ENCODE measurements at places on chromosomes 1 and 21.

DNA sequence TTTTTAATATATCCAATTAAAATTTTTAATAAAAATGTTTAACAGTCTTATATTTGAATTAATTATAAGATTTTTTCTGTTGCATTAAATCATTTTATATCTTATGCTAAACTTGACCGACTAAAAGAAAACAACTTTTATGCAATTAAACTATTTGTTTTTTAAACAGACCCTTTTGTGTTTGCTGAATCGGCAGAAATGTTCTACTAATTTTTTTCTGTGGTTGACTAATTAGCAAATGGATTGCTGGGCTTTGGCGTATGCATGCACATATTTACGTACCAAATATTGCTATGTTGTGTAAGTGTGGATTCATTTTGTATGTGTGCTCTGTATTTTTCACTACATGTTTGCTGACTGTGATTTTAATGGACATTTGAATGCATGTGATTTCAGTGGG is 174.8 kb downstream of the PBX1 start:
- DNase-seq, result no peak

DNA sequence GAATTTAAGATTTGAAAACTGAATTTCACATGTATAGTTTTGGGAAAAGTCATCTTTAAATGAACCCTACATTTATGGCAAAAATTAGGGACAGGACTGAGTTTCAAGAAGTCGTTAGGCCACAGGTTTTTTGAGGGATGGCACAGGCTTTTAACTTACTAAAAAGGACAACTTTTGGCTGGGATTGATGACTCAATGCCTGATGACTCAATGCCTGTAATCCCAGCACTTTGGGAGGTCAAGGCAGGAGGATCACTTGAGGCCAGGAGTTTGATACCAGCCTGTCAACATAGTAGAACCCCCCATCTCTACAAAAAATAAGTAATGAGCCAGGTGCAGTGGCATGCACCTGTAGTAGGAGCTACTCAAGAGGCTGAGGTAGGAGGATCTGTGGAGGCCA is 15.9 kb downstream of the UCK2 start:
- no peak for DNase-seq

DNA sequence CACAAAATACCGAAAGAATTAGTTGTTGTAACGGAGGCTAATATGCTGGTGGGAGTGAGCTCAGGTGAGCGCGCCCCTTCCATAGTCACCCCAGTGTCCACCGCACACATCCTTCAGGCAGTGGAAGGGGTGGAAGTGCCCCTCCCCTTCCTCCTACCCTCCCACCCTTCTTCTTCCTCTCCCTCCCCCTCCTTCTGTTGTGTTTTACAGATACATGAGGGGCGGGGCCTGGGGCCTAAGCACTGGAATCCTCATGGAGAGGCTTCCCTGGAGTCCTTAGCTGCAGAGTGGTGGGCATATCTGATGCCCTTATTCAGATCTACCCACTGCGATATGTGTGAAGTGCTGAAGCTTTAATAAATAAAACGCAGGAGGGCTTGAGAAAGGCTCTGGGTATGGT is 10.3 kb upstream of the ADARB1 start:
- no peak for DNase-seq

- DNase-seq, result no peak
Measured at GRCh38 chr1:158035014-158035413, 41.6 kb downstream of the KIRREL1 start.

DNA sequence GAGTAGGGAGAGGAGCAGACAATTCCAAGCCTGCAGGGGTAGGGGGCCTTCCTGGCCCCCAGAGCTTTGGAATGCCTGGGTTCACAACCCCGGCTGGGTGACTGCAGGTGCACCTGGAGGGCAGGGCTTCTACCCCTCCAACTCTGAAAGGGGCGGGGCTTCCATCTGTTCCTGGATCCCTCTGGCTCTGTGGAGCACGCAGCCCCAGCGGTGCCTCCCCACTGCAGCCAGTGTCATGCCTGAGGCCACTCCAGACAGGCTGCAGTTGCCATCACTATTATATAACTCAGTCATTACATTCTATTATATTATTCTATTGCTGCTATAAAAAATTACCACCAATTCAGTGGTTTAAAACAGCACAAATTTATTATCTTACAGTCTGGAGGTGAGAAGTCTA is 12.5 kb upstream of the FNBP1L start:
- no peak for DNase-seq

DNA sequence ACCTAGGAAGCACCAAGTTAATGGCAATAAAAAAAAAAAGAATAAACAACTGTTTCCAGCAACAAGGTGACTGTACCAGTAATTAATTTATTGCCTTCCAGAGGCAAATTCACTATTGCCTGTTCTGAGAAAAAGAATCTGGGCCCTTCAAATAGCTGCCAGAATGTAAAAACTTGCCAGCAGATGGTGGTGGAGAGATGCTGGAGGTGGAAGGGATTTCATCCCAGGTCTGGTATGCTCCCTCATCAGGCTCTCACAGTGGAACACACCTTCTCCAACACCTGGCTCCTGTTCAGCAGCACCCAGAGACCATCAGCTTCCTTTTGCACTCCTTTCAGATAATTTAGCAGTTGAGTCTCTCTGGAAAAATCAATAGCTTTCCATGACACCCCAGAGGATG is 792.9 kb upstream of the ADAMTS5 start:
- DNase-seq, result no peak

GRCh38 chr1:19442154-19443096 is 42.9 kb downstream of the CAPZB start:
- no peak for DNase-seq

GRCh38 chr1:1118876-1119220 is 3.0 kb upstream of the C1orf159 start:
- no peak for DNase-seq

DNA sequence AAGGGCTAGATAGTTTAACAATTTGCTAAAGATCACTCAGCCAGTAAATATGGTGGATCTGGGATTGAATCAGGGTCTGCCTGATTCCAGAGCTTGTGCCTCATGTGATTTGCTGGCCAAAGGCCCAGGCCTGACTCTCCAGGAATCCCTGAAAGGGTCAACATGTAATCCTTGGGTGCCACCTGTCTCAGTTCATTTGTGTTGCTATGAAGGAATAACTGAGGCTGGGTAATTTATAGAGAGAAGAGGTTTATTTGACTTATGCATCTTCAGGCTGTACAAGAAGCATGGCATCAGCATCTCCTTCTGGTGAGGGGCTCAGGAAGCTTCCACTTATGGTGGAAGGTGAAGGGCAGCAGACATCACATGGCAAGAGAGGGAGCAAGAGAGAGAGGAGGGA is 144.9 kb downstream of the FCRL5 start:
- DNase-seq, result no peak

GRCh38 chr1:8643542-8644536 is 173.6 kb downstream of the RERE start:
- no peak for DNase-seq

GRCh38 chr21:31500071-31500470 is 156.0 kb upstream of the TIAM1 start:
- DNase-seq, result no peak

GRCh38 chr1:22799971-22800370 is 89.3 kb downstream of the EPHB2 start:
- DNase-seq, result no peak

DNA sequence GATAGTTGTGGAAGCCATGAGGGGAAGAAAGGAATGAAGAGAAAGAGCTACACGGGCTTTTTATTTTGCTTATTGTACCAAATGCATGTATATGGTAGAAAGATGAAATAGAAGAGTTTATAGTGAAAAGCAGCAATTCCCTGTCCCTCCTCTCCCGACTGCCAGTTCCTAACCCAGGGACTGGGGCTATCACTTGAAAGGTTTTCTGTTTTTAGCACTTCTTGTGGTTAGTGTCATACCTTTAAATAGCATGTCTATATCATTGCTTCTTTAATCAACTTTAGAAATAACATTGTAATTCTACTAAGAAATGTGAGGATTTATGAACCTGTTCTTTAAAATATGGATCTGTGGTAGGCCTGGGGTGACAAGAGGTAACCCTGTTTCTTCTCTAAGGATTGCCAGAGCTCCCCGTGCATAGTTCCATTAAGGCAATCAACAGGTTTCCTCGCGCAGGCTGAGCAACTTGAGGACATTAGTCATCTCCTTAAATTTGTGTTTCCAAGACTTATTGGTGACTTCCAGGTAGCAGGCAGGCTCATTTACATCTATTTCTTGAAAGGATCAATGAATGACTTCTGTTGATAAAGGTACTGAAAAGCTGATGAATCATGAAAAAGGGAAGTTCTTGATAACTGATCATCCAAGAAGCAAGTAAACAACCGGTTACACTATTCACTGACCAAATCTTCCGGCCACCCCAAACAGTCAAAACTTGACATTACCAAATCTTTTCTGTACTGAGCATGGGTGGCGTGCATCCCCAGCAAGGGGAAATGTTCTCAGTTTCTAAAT is 37.8 kb upstream of the S1PR1 start:
- DNase-seq, result peak; percentile 71

- DNase-seq, result no peak
Measured at GRCh38 chr1:10785728-10786638, 10.5 kb downstream of the CASZ1 start.

DNA sequence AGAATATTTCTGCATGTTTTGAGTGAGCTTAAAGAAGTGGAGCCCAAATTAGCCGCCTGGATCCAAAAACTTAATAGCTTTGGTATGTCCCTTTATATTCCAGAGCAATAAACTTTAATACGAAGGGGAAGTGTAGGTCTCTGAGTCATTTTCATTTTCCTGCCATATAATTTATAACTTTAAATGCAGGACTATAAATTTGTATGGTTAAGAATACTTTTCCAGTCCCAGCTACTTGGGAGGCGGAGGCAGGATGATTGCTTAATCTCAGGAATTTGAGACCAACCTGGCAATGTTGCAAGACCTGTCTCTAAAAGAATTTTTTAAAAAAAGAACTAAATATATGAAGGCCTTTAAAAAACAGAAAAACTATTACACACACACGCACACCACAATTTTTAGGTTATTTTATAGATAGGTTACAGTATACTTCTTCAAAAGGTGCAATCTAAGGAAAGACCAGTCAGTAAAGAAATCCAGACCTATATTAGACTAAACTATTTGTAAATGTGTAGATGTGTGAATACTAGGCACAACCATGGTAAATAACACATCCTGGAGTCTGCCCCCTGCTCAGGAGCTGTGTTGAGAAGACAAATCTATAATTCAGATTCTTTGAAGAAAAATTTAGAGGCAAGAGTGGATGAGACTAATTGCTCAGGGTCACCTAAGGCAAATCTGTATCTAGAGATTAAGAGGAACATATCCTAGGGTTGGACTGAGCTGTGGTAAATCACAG is 80.3 kb downstream of the TTC3 start:
- no peak for DNase-seq

DNA sequence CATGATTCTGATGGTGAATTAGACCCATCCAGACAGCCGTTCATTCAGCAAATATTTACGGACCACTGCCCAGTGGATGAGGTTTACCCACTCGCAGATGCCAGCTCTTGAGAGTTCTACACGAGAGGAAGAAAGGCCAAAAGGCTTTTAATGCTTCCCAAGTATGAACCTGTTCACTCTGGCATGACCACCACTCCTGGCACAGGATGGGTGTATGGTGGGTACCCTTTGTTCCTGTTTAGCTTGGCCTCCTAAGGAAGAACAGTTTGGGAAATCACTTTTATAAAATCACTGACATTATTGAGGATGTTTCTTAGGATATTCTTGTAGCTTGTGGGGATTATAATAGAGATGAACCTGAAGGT is 67.2 kb downstream of the HMGB4 start:
- no peak for DNase-seq

GRCh38 chr1:201506557-201507359 is at the start of gene CSRP1:
Gene CSRP1 (minus strand): TSS chr1:201507123. CDS start chr1:201496303, 10,820 bp downstream.
- DNase-seq, result peak; percentile 84

DNA sequence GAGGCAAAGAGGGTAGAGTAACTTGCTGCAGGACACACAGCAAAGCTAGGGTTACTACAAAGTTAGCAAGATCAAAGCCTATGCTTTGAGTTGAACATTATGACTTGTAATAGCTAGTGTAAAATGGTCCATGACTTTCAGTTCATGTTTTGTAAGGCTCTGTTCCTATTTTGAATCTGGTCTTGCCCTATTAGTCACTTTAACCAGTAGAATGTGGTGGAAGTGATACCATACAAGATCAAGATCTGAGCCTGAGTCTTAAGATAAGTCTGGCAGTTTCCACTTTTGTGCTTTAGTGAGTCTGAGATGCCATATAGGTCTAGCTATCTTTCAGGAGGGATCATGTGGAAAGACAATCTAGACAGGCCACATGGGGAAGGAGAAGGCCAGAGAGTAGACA is 282.1 kb upstream of the BRINP3 start:
- DNase-seq, result no peak

DNA sequence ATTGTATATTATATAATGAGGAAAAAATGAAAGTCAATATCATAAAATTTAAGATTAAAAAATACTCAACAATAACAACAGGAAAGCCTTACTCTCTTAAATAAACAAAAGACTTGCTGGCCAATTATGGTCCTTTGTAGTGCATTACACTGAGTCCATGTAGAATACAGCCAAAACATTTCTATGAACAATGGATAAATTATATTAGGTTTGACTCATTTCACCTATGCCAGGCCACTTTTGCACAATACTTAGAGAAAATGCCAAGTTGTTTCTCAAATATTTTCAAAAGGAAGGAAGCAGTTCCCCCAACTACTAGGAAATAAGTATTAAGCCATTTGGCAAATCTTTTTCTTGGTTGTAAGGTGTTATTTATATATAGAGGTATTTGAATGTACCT is 19.8 kb upstream of the UCK2 start:
- DNase-seq, result no peak

DNA sequence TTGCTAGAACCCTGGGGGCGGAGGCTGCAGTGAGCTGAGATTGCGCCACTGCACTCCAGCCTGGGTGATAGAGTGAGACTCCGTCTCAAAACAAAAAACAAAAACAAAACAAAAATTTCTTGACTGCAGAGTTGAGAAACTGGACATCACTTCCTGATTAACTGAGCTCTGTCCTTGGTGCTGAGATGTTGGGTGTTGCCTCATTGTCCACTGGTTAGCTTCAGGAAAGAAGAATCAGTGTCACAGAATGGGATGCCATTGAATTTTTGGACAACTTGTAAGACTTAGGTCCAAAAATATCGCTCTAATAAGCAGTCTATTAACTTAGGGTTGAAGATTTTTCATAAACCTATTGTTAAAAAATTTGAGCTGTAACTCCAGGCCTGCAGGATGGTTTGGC is 23.8 kb upstream of the KCNA10 start:
- no peak for DNase-seq

DNA sequence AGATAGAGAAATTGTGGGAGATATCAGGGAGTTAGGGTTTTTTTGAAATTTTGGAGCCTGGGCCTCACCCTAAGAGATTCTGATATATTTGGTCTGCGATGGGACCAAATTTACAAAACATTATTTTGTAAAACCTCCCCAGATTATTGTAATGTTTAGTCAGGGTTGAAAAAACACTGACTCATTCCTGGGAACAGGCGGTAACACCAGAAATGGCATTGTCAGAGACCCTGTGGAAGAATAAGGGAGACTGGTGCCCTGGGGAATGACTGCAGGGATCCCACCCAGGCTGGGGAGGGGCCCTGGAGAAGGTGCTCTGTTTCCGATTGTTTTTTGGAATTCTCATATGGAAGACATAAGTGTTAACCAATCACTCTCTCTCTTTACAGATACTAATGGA is 13.1 kb upstream of the STRIP1 start:
- DNase-seq, result no peak

All from activated CD4-positive, alpha-beta T cell treated with anti-CD3 and anti-CD28 coated beads, Interleukin-2, amount 50 U/mL, for 48 hours (primary cell).